Coronary artery (tissue), 2 donors: ENCODE measurements at places on chromosomes 7 and 10.

DNA sequence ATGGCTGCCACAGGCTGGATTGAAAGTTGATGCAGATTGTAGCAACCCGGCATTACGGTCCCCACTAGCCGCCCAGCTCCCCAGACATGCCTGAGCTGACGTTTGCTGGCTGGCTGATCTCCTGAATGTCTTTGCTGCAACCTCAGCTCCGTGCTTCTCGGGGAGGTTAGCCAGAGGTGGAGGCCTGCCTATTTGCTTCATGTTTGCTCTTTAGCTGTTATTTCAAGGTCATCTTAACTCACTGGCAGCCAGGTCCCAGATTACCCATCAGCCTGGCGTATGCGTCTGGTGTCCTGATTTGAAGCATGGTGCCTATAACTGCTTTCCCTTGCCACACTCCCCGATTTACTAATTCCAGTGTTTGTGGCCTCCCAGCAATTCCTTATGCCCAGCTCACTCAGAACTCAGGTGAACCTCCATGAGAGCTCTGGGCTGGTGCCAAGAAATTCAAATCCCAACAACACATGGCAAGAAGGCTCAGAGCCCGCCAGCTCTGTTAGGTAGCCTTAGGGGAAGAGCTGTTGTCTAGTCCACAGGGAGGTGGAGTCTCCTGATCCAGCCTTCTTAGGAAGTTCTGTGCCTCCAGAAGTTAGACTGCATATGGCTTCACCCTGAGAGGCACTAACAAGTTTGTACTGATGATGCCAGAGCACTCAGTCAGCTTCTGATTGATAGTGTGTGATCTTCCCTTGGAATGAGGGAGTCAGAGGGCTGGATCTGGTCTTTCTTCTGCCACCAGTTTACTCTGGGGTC is 69.7 kb upstream of the EXOC4 start:
- no peak for DNase-seq

- DNase-seq = no peak
Measured at GRCh38 chr10:79082631-79083596, 14.1 kb downstream of the ZMIZ1 start.

DNA sequence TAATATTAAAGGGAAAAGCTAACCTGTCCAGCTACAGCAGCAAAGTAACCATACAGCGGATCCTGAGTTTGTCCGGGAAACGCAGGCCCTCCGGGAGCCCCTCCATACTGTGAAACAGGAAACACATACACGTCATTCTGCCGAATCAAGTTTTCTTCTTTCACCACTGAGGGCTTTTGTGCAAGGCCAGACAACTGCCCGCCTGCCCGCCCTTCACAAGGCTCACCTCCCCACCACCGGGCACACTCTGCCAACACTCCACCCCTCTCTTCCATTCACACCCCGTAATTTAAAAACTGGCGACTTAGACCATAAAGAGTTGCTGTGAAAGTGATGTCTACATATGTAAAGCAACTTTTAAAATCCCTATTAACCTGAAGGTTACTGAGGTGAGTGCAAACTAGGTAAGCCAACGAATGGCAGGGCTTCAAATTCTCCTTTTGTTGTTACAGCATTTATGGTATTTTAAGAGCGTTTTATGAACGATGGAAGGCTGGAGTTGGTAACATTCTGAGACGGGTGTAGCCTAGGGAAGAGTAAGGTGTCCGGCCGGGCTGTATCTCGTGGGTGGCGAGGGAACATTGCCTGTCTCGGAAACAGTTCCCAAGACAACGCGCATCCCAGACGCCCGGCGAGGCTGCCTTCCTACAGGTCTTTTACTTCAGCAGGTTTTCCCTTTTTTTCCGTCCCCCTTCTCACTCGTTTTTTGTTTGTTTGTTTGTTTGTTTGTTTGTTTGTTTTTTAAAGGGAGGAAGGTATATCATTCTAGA is 817 bp downstream of the SRI start:
- DNase-seq = peak; percentile 77

GRCh38 chr10:3897156-3897555 is 112.1 kb upstream of the KLF6 start:
- no peak for DNase-seq

- DNase-seq = no peak
Measured at GRCh38 chr10:74293686-74294371, 142.8 kb downstream of the ADK start.

GRCh38 chr7:44767912-44768627 is 19.4 kb downstream of the ZMIZ2 start:
- no peak for DNase-seq

GRCh38 chr10:76125900-76126299 is 694.5 kb downstream of the LRMDA start:
- no peak for DNase-seq

GRCh38 chr10:133261726-133262325 is 14.8 kb downstream of the ADAM8 start:
- peak; percentile 87 for DNase-seq

DNA sequence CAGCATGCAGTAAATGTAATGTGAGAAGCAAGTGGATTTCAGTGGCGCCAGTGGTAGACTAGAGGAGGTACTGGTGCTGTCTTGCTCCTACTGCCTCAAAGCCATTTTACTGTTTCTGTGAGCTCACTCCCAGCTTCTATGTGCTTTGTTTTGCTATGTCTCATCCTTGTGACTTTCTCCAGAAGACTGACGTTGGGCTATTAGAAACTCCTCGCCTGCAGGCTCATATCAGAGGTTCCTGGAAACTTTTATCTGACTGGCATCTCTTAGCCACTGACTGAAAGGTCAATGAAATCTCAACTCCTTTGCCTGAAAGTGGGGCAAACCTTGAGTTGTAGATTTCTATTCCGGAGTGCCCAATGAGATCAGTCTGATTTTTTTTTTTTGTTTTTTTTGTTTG is 66.4 kb upstream of the SORCS1 start:
- no peak for DNase-seq

DNA sequence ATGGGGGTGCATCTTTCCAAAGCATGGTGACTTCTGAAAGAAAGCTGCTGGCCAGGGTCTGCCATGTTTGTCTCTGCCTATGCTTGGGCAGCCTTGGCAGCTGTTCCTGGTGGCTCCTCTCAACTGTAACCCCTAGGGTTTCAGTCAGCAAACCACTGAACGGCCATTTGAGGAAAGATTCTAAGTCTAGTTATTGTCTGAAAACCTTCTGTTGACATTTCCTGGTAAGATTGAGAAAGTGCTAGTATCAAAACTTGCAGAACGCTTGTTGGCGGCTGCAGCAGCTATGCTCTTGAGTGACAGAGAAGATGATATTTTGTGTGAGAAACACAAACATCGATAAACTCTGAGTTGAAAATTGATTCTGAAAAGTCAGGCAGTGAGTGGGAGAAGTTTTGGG is 523.1 kb downstream of the LRMDA start:
- DNase-seq = no peak

DNA sequence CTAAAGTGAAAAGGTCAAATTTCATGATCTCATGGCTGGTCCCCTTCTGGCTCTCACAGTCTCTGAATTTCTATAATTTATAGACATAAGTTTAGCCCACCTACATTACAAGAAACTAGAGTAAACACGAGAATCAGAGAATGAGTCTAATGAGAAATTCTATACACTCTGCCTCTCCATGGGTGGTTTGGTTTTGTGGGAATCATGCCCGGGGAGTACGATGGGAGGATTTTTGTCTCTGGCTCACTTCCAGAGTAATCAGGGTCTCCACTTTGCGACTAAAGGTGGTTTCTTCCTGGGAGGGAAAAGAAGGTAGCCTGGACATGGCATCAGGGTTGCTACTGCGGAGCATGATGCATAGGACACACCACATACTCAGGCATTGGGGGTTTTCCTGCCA is 69.7 kb downstream of the MRC1 start:
- no peak for DNase-seq

GRCh38 chr7:33591490-33591889 is 313.8 kb upstream of the BMPER start:
- no peak for DNase-seq

- DNase-seq = no peak
Measured at GRCh38 chr10:21212912-21213311, 312.6 kb downstream of the SKIDA1 start.

DNA sequence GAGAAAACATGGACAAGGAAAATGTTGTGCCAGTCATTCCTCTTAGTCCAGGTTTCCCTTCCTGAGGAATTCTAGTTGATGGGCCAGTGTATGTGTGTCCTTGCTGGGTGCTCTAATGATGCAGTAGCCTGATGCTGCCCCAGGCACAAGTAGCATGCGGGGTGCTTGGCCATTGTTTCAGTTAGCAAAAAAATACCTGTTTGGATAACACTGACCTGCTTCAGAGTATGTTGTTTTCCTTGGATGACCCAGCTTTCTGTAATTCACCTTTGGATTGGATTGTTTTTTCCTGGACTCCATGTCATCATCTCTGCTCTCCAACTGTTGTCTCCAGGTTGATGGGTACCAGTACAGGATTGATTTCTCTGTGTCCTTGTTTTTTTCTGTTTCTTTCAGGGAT is 169.2 kb downstream of the SND1 start:
- no peak for DNase-seq

DNA sequence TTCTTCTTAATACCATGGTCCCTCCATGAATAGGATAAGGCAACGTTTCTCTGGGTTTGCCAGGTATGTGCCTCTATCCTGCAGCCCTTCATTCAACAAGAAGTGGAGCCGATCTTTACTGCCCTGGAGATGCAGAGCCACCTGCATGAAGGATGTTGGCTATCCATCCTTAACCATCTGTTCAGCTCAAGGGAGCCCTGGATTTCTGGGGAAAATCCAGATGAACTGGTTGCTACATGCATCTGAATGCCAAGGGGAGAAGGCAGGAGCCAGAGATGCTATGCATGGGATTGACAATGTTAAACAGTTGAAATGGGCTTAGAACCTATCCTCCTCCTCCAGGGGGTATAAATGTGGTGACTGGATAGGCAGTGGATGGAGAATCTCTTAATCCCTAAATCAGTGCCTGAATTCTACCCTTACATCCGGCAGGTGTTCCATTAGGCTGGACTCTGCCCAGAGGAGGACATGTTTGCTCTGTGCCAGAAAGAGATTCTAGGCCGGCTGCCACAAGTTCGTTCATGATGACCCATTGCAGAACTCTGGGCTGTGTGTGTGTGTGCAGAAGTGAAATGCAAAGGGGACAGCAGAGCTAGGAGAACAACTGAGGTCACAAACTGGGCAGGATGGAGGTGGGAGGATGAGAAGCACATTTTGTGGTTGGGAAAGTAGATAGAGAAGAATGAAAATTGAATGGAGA is 15.6 kb downstream of the CPED1 start:
- no peak for DNase-seq

GRCh38 chr10:3872712-3873329 is 87.8 kb upstream of the KLF6 start:
- DNase-seq = no peak

DNA sequence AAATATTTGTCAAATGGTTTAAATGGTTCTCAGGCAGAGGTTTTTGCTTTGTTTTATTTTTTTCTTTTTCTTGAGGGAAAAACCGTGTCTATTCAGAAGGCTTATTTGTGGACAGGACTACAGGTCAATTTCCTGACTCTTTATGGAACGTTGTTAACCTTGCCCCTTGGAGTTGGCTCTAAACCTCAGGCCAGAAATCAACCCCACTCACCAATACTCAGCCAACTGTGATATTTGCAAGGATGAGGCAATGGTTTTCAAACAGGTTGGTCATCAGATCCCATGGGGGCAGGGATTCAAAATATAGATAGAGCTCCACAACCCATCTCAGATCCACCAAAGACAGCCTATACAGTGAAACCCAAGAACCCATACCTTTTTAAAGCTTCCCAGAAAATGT is 10.2 kb downstream of the PDLIM1 start:
- no peak for DNase-seq

DNA sequence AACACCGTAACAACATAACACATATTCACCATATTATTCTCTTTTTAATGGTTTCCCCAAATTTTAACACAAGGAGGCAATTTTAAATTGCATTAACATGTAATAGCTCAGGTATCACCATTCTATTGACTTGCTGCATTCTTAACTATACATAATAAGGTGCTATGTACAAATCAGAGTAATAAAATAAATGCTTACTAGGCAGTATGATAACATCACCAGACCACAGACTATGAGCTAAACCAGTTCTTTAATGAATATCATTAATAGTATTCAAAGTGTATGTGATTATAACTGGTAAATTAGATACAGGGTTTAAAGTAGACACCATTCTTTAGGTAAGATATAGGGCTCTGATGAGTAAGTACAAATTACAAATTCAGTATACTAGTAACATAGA is 226.6 kb downstream of the DNAJC1 start:
- DNase-seq = no peak

DNA sequence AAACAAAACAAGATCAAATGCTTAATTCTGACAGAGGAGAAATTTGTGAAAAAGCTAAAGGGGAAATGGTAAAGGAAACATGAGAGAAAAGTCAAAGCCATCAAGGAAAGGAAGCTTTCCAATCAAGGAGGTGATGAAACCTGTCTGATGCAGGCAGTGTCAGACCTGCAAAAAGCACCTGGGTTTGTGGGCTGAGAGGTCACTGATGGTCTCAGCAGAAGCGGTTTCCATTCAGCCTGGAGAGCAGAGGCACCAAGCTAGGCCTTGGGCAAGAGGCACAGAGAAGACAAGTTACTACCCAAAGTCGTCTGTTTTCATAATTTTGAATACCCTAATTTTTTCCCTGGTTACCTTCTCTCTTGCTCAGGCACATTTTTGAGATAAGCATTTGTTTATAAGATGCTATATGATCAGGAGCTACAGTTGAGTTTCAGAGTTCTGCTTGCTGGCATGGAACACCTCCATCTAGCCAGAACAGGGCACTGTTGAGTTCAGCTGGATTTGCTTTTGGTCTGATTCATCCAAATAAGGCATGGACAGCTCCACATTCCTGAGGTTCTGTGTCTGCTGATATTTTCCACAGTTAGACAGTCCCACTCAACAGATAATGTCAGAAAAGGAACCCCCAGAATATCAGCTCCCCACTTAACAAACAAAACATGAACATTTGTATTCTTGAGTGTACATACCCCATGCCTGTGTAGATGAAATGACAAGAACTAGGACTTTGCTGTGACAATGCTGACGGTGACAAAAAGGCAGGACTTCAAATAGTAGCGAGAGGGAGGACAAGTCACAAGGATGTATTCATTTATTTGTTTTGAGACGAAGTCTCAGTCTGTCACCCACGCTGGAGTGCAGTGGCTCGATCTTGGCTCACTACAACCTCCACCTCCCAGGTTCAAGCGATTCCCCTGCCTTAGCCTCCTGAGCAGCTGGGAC is 4.9 kb upstream of the PPIA start:
- no peak for DNase-seq

GRCh38 chr7:146902728-146903127 is 786.1 kb downstream of the CNTNAP2 start:
- no peak for DNase-seq

- no peak for DNase-seq
Measured at GRCh38 chr7:6284055-6284400, 11.6 kb upstream of the CYTH3 start.

DNA sequence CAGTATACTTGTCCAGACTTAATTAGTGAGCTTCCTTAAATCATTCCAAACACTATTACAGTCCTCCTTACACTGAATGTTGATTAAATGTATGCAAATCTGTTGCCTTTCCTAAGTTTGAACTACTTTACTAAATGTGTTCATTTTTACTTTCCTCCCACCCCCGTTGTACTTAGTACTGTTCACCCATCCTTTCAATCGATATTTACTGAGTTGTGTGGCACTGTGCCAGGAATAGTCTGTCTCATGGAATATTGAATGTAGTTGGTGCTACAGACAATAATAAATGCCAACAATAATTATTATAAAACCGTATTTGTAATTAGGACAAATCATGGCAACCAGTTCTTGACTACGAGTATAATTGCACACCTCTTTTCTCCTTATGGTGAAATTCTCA is 335.7 kb downstream of the GPR37 start:
- no peak for DNase-seq
